RPMI8226 (cell line): ENCODE measurements at places on chromosomes 2 and 18.

GRCh38 chr2:199460101-199460671 lies 2.4 kb upstream of the SATB2 start:
- DNase-seq, result no peak

- DNase-seq, result no peak
Observed at GRCh38 chr2:231884438-231885140, 41.6 kb downstream of the NPPC start.

DNA sequence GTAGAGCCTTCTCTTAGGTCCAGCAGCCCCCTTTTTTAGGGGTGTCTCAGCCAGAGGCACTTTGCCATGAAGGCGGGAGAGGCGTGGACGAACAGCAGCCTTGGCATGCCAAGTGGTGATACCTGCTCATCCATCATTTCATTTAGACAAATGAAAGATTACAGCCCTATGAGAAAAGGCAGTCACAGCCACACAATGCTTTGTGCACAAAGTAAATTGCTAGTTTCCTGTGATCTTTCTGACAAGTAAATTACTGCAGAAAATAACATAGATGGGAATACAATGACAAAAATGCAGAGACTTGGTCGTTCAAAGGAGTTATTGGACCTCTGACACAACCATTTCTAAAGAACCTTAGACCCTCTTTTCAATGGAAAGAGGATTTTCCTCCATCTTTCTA lies 94.9 kb downstream of the RND3 start:
- DNase-seq, result no peak

DNA sequence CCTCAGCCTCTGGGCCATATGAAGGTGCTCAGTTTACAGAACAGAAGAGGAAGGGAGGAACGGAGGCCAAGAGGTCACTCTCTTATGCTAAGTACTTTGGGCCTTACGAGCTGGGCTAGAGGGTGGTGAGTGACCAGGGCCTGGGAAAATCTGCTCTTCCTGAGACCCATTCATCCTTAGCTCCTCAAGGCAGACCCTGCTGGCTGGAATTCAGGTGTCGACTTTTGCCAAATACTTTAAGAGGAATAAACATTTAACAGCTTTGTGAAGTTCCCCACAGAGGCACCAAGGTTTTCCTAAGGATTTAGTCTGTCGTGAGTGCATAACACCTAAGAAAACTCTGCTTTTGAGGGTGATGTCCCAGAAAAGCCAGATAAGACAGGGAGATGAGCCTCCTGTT lies 129.7 kb upstream of the SIX2 start:
- DNase-seq, result no peak

- no peak for DNase-seq
Observed at GRCh38 chr18:42574871-42575270, 540.6 kb downstream of the RIT2 start.

DNA sequence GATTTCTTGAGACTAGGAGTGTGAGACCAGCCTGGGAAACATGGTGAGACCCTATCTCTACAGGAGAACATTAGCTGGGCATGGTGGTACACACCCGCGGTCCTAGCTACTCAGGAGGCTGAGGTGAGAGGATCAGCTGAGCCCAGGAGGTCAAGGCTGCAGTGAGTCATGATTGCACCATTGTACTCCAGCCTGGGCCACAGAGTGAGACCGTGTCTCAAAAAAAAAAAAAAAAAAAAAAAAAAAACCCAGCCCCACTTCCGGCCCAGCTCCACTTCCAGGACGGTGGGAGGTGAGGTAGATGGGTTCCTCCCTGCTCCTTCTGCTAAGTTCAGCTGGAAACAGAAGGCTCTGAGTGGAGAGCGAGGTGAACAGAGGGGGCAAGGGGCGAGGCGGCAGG lies 41.4 kb upstream of the NFATC1 start:
- no peak for DNase-seq

DNA sequence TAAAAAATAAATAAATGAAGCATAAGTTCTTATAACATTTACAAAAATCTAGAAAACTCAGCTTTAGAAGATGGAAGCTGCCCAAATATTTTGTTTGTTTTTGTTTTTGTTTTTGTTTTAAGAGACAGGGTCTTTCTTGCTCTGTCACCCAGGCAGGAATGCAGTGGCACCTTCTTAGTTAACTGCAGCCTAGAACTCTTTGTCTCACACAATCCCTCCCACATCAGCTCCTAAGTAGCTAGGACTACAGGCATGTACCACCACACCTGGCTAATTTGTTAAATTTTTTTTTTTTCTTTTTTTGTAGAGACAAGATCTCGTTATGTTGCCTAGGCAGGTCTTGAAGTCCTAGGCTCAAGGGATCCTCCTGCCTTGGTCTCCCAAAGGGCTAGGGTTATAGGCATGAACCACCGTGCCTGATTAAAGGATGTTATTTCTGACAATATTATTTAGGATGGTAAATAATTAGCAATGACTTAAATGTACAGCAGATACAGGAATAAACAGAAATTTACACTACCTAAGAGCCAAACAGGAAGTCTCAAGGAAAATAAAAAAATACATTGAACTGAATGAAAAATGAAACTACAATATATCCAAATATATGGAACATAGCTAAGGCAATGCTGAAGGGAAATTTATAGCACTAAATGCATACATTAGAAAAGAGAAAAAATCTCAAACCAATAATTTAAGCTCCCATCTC lies 17.2 kb downstream of the SESTD1 start:
- DNase-seq, result no peak

DNA sequence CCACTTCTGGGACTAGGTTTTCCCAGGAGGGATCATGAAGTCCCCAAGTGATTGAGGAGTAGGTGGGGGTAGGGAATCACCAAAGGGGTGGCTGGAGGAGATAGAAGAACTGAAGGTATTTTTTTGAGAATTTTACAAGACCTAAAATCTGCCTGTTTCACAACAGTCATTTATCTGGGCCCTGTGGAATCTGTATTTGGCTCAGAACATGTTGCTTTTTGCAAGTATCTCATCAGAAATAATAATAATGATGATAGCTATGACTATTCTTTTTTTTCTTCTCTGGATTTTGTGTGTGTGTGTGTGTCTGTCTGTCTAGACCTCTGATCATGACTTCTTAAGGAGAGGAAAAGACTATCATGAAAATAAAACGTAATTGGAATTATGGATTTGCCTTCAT lies 13.9 kb downstream of the STON1 start:
- no peak for DNase-seq

- DNase-seq, result no peak
Observed at GRCh38 chr2:146271131-146271831, 1573.5 kb upstream of the ACVR2A start.

DNA sequence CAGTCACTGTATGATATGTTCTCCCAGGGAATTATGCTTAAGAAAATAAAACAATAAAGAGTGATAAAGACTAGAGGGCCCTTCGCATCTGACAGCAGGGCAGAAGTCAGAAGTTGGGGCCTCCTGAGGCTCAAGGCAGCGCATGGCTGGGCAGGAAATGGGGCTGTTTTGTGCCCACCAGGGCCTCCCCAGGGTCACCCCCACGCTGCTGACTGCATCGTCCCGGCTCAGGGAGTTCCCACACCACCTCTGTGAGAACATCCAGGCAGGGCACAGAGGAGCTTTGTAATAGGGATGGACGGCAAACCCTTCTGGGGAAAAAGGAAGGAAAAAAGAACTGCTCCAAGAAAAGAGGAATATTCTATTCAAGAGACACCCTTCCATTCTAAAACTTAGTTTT lies 41.2 kb downstream of the PAX3 start:
- DNase-seq, result no peak

DNA sequence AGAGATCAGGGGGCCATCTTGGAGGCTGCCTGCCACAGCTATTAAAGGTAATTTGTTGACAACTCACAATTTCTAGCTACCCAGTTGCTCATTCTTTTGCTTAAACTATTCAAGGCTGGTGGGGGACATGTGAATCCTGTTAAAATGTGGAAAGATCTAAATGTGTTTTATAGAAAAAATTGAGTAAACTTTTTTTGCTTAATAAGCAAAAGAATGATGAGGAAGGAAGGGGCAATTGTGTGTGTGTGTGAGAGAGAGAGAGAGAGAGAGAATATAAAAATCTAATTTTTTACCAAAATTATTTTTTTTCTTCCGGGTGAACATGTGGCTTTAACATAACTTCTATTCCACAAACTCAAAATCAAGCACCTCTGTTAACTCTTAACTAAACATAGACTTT lies 5.2 kb upstream of the IL1RL1 start:
- DNase-seq, result no peak

DNA sequence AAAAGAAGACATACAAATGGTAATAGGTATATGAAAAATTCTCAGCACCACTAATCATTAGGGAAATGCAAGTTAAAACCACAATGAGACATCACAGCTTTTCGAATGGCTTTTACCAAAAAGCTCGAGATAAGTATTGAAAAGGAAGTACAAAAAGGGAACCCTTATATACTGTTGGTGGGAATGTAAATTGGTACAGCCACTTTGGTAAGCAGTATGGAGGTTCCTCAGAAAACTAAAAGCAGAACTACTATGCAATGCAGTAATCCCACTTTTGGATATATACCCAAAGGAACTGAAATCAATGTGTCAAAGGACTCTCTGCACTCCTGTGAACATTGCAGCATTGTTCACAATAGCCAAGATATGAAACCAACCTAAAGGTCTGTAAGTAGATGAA lies 107.5 kb upstream of the SPATS2L start:
- DNase-seq, result no peak

GRCh38 chr2:69469784-69470183 lies 32.5 kb upstream of the NFU1 start:
- DNase-seq, result no peak

GRCh38 chr2:135063210-135063609 lies 11.1 kb downstream of the RAB3GAP1 start:
- no peak for DNase-seq

- no peak for DNase-seq
Observed at GRCh38 chr2:238893349-238894000, 45.6 kb downstream of the TWIST2 start.

DNA sequence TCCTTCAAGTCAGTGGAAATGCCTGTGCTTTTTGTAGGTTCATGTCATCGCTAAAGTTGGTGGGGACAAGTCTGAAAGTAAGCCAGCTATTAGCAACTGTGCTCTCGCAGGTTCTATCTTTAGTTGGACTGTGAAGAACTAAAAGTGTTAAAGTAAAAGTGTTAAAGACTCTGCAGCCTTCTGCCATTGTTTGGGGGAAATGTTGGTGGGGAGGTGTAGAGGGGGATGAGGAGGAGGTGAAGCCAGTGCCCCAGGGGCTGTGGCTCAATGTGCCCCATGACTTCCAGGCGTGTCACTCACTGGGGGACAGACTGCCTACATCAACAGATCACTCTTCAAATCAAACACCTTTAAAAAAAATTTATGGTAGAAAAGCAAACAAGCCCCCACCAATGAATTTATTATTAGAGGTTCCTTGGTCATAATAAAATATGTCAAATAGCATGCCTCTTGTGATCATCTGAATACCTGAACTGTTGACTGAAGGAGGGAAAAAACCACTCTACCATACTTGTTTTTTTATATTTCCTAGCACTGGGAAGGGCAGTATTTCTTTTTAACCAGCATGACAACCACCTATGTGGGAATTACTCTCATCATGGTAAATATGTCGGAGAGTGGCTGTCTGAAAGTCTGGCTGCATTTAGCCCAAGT lies 19.3 kb downstream of the TGFA start:
- DNase-seq, result no peak

GRCh38 chr2:84526562-84526961 lies 10.3 kb downstream of the DNAH6 start:
- no peak for DNase-seq

GRCh38 chr2:68710756-68711155 lies 23.9 kb upstream of the ARHGAP25 start:
- no peak for DNase-seq

DNA sequence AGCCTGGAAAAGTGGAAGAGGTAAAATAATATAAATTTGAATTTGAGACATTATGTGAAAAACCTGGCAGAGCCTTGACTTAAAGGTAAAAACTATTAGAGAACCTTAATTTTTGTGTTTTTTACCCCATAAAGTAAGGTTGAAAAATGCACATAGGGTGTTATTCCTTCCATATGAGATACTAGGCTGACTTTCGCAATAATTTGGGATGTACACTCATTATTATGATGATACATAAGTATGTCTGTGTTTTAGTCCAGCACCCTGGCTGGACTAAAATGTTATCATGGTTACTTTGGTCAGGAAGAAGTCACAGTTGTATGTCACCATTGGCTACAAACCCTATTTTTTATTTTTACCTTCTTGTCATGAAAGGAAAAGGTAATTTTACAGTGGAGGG lies 19.8 kb downstream of the NEMP2 start:
- DNase-seq, result no peak

DNA sequence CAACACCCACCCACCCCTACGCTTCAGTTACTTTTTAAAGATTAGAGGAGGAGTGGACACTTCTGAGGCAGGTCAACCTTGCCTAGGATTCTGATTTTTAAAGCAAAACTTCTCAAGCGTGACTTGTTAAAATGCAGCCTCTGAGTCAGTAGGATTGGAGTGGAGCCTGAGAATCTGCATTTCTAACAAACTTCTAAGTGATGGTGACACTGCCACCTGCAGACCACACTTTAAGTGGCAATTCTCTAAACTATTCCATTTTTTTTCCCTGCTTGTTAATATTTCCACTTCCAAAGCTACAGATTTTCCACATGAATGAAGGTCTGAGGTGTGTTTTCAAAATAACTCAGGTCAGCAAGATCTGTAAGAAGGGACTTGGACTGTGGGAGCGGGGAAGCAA lies 171.1 kb upstream of the CCDC150 start:
- DNase-seq, result no peak

DNA sequence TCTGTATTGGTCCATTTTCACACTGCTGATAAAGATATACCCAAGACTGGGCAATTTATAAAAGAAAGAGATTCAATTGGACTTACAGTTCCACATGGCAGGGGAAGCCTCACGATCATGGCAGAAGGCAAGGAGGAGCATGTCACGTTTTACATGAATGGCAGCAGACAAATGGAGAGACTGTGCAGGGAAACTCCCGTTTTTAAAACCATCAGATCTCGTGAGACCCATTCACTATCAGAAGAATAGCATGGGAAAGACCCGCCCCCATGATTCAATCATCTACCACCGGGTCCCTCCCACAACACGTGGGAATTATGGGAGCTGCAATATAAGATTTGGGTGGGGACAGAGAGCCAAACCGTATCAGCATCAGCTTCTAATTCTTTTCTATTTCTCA lies 217.0 kb downstream of the ANAPC1 start:
- no peak for DNase-seq

DNA sequence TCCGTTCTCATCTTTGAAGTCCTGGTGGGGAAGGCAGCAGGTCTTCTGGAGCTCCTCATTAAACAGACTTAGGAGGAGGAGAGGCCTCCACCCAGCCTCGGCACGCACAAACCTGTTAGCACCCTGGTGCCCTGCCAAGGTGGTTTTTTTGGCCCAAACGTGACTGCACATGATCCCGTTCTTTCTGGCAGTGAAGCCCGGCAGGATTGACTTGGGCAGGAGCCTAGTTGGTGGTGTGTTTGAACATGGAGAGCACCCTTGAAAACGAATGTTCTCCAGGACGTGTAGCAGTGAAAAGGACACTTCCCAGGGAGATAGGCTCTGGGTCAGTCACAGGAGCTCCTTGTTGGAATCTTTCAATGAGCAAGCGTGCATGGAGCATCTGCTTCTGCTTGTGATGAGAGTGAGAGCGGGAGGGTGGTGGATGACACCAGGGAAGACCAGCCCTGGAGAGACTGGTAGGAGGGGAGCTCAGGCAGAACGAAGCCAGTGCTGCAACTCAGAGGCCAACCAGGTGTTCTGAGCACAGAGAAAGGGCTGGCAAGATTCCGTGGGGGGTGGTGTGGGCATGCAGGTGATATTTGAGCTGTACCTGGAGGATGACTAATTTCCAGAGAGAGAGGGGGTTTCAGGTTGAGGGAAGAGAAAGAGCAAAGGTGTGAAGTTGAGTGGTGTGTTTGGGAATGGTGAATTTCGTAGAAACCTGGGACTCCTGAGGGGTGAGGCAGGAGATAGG lies 73.8 kb downstream of the TANC1 start:
- no peak for DNase-seq

- DNase-seq, result no peak
Observed at GRCh38 chr18:6564950-6565814, 150.5 kb upstream of the L3MBTL4 start.
